Hepatocyte (in vitro differentiated cells): ENCODE measurements at places on chromosomes 3 and 15. TPM values are rescaled to one million over a fixed set of nuclear protein-coding genes. Genes with fewer than 3 reads are reported as not detected.

Gene FETUB
- total RNA-seq: 5.7 and 7.2 TPM in 2 replicates

Gene ACP3
- 7.7 TPM in 2 replicates for total RNA-seq

Gene SYNPR
- total RNA-seq: 0.37 and 0.52 TPM in 2 replicates

Gene SEMA6D
- 28.1 and 34.1 TPM in 2 replicates for total RNA-seq

Gene BOC
- 17.9 and 20.4 TPM in 2 replicates for total RNA-seq

Gene MYLK
- total RNA-seq: 17.7 and 27.1 TPM in 2 replicates

Gene TNFSF10
- total RNA-seq: 21.3 and 21.9 TPM in 2 replicates

- no peak for DNase-seq
Observed at GRCh38 chr3:102223132-102223531, 211.7 kb upstream of the ZPLD1 start.

- peak; percentile 92 for DNase-seq
Observed at GRCh38 chr15:70494852-70495571, 268.3 kb downstream of the UACA start.

- DNase-seq: no peak
Observed at GRCh38 chr15:40050788-40051470, 11.9 kb upstream of the SRP14 start.

DNA sequence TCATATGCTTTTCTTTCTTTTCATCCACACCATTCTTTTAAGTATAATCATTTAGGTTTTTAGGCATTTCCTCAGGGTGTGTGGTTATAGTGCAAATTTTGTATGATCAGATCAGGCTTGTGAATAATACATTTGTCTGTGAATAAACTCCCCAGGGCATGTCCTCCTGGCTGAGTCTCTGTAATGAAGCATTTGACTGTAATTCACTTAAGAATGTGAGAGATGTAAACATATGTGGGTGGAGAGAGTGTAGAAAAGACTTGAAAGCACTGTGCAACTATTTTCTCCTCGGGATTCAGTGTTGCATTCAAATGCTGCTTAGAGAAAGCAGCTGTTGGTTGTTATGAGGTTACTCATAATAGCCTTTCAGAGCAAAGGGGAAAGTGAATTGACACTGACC lies 996.5 kb downstream of the TUSC7 start:
- DNase-seq: no peak

GRCh38 chr3:121748680-121749275 lies 763 bp downstream of the GOLGB1 start:
- DNase-seq: peak; percentile 83
